ENCODE measurements at places on chromosomes 7 and 10.

- no peak for DNase-seq
Observed at GRCh38 chr7:99505324-99505662, 831 bp downstream of the ZKSCAN5 start.

- no peak for DNase-seq
Observed at GRCh38 chr10:102501201-102502028, 1.1 kb downstream of the ACTR1A start.

- no peak for DNase-seq
Observed at GRCh38 chr7:100369105-100369504, 4.2 kb upstream of the PILRA start.

GRCh38 chr7:3575753-3576531 is 274.9 kb downstream of the SDK1 start:
- no peak for DNase-seq

GRCh38 chr10:23886355-23886754 is 322.6 kb upstream of the KIAA1217 start:
- DNase-seq: no peak

DNA sequence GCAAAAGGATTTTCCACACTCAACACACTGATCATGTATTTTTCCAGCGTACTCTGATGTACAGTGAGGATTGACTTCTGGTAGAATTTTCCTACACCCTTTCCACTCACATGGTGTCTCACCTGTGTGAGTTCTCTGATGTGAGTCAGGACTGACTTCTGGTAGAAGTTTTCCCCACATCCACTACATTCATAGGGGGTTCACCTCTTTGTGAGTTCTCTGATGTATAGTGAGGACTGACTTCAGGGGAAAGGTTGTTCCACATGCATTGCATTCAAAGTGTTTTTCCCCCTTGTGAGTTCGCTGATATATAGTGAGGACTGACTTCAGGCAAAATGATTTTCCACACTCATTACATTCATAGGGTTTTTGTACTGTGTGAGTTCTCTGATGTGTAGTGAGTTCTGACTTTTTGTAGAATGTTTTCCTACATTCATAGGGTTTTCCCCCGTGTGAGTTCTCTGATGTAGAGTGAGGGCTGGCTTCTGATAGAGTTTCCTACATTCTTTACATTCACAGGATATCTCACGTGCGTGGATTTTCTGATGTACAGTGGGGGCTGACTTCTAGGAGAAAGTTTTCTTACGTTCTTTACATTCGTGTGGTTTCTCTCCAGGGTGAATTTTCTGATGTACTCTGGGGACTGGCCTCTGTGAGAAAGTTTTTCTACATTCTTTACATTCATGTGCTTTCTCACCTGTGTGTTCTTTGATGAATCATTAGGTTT is 146.5 kb downstream of the GLRX3 start:
- DNase-seq: no peak

DNA sequence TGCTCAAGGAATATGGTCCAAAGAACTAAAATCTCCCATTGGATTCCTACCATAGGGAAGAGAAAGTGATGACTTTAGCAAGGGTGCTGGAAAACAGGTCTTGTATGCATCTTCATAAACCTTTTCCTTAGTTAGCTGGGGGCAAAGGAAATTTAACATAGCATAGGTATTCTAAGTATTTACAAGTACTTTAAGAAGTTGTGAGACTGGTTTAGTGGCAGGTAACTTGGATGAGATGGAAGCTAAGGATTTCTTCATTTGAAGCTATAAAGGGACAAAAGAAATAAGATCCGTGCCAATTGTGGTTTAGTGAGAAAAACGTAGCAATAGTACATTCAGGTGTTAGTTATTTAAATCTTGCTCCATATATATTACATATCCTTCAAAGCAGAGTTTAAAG is 183.4 kb upstream of the TCF7L2 start:
- no peak for DNase-seq

- DNase-seq: no peak
Observed at GRCh38 chr7:98551611-98552273, 65.3 kb upstream of the NPTX2 start.

DNA sequence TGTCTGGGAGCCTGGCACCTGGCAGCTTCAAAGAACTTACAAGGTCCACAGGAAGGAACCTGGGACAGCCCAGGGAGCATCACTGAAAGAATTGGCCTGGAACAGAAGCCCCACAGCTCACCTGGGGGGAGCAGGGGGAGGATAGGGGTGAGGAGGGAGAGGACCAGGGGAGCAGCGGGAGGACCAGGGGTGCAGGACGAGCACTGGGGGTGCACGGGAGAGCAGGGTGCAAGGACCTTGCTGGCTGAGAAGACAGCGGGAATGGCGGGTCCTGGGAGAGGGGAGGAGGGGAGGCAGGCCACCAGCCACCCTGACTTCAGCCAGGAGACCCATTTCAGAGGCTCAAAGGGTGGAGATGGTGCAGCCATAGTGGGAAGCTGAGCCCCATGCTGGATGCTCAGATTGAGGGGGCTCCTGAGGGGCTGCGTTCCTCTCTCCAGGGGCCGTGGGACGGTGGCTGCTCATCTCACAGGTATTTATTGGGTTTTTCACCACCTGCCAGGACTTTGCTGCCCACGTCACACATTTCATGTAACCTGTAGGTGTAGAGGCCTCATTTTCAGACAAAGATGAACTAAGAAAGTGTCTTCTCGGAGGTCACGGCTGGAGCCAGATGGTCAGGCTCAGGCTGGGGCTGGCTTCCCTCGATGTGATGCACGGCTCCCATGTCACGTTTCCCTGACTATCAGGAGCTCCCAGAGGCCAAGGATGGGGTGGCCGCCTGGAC is 110.1 kb downstream of the WDR37 start:
- DNase-seq: no peak

GRCh38 chr10:131825960-131826650 is 74.7 kb upstream of the PPP2R2D start:
- no peak for DNase-seq

DNA sequence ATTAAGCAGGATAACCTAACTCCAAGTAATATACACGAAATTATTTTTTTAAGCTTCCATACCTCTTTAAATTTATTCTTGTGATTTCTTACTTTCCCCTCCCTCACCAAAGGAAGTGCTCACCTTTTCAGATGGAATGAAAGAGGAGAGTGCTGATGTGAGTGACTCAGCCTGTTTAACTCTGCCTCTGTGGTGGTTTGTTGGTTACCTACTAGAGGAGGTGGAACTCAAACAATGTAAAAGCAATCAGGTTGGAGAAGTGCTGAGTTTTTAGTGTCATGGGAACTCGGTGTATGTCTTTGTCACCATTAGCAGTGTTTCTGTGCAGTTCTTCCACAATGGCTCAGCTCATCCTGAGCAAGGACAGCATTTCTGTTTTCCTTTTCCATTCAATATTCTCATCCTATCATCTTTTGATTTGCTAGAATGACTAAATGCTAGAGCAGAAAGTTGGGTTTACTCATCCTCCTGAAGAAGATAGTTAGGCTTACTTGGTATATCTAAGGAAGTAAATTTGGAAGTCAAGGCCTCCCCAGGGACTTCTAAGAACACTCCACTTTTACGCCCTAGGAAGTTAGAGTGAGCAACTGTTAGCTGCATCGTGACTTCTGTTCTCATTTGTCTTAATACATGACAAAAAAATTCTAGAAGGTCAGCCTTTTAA is 6.0 kb downstream of the ADD3 start:
- peak; percentile 4 for DNase-seq

DNA sequence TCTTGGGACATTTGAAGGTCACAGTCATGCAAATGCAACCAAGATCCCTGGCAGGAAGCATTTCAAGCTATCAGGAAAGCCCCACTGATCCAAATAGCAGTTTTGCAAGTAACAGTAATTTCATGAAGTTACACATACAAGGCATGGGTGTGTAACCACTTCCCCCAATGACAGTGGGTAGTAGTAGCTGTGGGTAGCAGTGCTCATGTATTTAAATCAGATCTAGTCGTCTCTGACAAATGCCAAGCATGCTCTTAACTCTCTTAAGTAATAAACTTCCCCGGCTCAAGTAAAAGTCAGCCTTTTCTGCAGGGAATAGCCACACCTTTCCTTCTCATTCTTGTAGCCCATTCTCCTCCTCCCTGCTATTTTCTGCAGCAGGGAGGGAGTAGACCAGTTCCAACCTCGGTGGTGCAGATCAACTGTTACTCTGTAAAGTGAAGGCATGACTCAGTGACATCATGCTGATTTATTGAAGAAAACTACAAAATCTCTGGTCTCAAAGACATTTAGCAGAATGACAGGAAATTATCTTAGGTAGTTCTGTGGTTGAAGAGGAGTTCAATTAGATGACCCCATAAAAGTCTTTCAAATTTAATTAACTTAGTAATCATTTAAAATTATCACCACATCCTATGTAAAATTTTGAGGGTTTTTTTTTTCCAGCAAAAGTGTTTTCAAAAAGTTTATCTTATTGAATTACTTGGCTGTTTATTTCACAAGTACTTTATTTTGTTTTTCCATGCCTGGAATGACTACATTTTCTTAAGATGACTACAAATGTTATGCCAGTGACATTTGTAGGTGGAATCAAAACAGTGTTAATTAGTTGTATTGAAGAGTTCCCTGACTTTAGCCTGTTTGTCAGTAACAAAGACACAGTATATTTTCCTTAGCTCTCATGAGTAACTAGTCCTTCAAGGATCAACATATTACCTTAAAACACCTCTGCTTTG is 568.3 kb downstream of the INHBA start:
- no peak for DNase-seq

GRCh38 chr7:7851991-7852390 is 116.6 kb upstream of the GLCCI1 start:
- DNase-seq: no peak

GRCh38 chr10:98391578-98391991 is 23.4 kb downstream of the PYROXD2 start:
- DNase-seq: no peak

- DNase-seq: no peak
Observed at GRCh38 chr10:97689559-97690020, 2.5 kb upstream of the AVPI1 start.

DNA sequence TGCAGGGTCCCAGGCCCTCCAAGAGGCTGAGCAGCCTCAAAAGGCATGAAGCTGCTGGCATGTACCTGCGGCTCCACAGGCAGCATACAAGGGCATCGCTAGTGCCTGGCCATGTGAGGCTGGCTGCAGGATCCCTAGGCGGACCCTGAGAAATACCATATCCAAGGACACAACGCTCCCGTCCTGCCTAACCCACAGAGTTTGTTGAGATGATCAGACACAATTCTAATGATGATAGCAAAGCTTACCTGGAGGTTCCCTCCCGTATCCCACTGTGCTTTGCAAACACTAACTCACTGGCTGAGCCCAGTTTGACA is 17.3 kb downstream of the CLRN3 start:
- DNase-seq: no peak

- DNase-seq: no peak
Observed at GRCh38 chr7:36205803-36206202, 52.7 kb downstream of the EEPD1 start.

DNA sequence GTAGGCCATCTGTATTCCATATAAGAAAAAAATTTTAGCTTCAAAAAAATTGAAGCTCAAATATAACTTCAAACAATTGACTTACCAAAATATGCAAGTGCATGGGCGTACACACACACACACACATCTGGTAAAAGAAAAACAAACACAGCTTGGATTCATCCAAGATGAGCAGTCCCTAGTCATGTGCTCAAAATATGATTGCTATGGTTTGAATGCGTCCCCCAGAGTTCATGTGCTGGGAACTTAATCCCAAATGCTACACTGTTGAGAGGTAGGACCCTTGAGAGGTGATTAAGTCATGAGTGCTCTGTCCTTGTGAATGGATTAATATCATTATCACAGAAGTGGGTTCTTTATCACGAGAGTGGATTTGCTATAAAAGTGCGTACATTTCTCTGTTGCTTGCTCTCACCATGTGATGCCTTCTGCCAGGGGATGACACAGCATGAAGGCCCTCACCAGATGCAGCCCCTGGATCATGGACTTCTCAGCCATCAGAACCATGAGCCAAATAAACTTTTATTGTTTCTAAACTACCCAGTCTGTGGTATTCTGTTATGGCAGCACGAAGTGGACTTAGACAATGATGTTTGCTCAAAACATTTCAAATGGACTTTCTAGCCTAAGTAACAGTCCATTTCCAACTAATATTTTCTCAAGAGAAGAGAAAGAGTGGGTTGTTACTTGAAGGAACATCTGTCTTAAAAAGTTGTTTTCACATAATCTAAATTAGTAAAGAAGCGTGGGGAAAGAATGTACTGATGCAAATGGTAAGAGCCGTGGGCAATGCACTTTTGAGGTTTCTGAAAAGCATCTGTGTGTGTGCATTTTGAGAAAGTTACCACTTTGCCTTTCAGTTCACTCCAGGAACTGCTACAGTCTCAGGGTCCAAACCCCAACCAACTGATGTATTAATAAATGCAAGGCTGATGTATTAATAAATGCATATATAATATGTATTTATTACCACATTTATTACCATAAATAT is 15.1 kb upstream of the SVIL start:
- DNase-seq: no peak

Measured in activated T-helper 9 cell treated with anti-CD3 and anti-CD28 coated beads, Interleukin-2, amount 50 U/mL, for 16 hours (primary cell).